ENCODE measurements at places on chromosomes 5 and 9. TPM values are rescaled to one million over a fixed set of nuclear protein-coding genes. Genes with fewer than 3 reads are reported as not detected.

IFNB1 gene
- not detected for total RNA-seq

TXNDC8 gene
- not detected for total RNA-seq

DMRT3 gene
- 0.16 TPM for total RNA-seq

ZNF658 gene
- total RNA-seq = 21.5 TPM

GRCh38 chr9:137316012-137316981 is 14.2 kb upstream of the NRARP start:
- DNase-seq = no peak

GRCh38 chr5:101047181-101047580 is 144.1 kb upstream of the ST8SIA4 start:
- no peak for DNase-seq

DNA sequence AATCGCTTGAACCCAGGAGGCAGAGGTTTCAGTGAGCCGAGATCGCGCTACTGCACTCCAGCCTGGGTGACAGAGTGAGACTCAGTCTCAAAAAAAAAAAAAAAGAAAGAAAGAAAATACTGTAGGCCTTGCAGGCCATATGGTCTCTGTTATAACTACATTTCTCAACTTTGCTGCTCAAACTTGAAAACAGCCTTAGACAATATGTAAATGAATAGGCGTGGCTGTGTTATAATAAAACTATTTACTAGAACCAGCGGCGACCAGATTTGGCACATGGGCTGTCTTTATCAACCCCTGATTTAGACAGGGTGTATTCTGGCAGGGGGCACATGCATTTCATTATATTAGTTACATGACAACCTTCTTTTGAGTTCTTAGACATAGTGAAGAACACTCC is 130.0 kb downstream of the C9orf152 start:
- no peak for DNase-seq

DNA sequence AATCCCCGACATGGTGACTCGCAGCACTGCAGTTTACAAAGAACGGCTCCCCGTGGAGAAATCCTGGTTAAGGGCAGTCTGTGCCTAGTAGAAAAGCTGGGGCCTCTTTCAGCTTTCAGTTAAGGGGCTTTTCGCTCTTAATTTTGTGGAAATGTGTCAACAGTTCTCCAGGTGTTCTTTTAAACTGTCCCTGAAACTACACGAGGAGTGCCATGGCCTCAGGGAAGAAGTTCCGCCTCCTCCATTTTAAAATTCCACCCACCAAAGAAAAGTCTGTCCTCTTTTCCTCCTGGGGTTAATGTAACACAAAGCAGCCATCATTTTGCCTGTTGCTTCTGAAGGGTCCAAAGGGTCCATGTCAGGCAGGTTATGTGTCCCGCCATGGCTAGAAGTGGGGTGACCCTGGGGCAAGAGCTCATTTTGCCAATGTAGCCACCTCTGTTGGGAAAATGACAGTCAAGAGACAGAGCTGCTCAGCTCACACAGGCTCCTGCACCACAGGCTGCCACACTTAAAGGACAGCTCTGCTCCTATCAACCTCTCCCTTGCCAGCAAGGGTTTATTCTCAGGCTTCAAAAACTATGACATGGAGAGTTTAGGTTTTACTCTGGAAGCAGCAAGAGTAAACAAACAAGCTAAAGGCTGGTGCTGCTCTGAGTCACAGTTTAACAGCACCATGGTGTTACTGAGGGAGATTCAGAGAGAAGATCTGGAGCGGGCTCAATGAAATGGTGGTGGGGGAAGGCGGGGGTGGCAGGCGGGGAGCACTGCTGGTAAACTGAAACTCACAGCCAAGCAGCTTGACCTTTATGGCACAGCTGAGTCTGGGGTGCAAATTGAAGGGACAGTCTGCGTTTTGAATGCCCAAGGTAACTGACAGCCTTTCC is 3.2 kb downstream of the WHRN start:
- peak; percentile 56 for DNase-seq

- DNase-seq = no peak
Measured at GRCh38 chr5:143676802-143677201, 135.2 kb upstream of the HMHB1 start.

- no peak for DNase-seq
Measured at GRCh38 chr9:123373946-123374345, 17.9 kb downstream of the CRB2 start.

DNA sequence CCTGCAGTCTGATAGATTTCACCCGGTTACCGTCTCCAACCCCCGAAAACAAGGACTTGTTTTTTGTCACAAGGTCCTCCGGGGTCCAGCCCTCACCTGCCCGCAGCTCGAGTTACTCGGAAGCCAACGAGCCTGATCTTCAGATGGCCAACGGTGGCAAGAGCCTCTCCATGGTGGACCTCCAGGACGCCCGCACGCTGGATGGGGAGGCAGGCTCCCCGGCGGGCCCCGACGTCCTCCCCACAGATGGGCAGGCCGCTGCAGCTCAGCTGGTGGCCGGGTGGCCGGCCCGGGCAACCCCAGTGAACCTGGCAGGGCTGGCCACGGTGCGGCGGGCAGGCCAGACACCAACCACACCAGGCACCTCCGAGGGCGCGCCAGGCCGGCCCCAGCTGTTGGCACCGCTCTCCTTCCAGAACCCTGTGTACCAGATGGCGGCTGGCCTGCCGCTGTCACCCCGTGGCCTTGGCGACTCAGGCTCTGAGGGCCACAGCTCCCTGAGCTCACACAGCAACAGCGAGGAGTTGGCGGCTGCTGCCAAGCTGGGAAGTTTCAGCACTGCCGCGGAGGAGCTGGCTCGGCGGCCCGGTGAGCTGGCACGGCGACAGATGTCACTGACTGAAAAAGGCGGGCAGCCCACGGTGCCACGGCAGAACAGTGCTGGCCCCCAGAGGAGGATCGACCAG is 121.3 kb downstream of the DAB2IP start:
- DNase-seq = peak; percentile 51

GRCh38 chr5:160638161-160638742 is 213.8 kb downstream of the ATP10B start:
- no peak for DNase-seq

GRCh38 chr5:55446640-55447351 is 88.0 kb downstream of the PLPP1 start:
- DNase-seq = no peak

DNA sequence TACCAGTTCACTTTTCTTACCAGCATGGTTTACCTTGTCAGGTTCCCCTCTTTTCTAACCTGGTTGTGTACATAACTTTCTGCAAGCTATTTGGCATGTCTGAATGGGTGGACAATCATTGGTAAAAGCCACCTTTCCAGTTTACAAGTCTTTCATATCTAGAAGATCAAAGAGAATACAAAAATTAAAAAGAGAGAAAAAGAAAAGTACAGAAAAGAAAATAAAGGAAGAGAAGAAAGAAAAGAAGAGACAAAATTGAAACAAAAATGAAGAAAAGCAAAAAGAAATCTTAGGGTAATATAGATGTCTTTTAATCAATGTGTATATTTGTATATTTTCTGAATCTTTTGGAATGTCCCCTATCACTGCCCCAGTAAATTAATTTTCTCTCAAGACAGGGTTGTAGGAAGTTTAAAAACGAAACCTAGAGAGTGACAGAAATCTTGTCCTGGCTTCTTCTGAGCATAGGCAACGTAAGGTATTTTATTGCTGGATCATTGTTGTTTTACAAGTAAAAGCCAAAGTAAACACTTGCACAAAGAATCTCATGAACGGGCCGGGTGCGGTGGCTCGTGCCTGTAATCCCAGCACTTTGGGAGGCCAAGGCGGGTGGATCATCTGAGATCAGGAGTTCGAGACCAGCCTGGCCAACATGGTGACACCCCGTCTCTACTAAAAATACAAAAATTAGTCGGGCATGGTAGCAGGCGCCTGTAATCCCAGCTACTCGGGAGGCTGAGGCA is 98.7 kb upstream of the IFNE start:
- no peak for DNase-seq

DNA sequence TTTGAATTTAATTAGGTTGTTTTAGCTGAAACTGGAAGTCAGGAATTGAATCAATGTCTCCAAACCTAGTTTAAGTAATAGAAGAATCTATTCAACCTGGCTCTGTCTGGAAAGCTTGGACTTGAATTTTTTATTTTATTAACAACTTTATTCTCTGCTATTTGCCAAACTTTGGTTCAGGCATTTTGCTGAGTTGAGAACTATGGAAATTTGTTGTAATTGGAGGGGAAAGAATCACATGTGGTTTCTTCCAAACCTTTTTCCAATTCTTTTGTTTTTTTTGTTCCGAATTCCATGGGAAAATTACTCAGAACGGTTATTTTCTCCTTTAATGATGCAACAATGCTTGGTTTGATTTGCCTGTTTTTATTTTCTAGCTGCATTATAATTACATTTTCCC is 98.2 kb upstream of the RPS23 start:
- no peak for DNase-seq
